ENCODE measurements at places on chromosomes 5 and 9.

DNA sequence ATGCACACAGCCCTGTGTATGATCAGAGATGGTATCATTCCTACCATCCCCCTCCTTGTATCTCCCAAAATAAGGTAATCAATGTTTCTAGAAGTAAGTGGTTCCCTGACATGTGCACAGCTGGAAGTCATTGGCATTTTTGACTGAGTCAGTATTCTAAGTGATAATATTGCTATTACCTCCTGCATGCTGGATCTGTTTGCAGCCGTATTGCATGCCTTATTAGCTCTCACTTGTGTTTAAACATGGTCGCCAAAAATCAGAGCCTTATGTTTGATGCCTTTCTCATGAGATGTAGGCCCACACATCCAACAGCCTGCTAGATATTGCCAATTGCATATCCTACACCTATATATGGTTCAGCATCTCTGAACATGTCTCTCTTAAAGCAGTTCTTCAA lies 254.3 kb downstream of the CDH12 start:
- H3K4me3 ChIP-seq = no peak overlapping the region
- H3K4me1 ChIP-seq = no peaks in the 10 kb centered on the region
- no peak for DNase-seq
- no peak overlapping the region for H3K27ac ChIP-seq

DNA sequence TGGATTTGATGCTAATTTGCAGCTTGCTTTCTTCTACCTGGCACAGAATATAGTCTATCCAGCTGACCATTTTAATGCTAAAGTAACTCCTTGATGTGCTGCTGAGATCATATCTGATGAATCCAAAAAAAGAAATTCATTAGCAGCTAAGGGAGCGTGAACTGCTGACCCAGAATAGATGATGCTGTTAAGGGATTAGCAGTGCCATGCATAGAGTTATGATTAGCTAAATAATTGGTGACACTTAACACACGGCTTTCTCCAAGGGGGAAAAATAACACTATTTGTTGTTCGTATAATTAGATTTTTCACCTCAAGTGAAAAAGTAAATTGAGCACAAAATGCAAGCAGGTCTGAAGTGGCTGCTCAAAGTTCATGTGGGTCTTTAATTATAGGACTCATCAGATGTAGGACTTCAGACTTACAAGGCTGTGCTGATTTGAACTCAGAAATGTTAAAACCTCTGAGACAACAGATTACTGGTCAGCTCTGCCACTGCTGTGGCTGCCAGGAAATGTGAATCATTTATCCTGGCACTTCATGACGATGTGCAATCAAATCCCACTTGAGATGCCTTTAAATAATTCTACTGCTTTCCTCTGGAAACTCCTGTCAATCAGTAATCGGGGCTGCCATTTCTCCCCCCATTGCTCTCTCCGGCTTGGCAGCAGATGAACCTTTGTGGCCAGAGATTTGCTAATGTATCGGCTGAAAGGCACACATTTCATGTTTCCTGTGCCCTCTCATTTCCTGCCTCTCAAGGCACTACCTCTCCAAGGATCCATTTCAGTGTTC lies 291.6 kb upstream of the C9orf72 start:
- no peak overlapping the region for H3K27ac ChIP-seq
- H3K36me3 ChIP-seq = no peaks in the 10 kb centered on the region
- no peak overlapping the region for H3K4me3 ChIP-seq

GRCh38 chr5:122145906-122146305 lies 16.6 kb downstream of the ZNF474 start:
- H3K27ac ChIP-seq = no peak overlapping the region
- DNase-seq = no peak
- H3K27me3 ChIP-seq = no peaks in the 10 kb centered on the region
- no peaks in the 10 kb centered on the region for H3K36me3 ChIP-seq
- H3K4me1 ChIP-seq = no peaks in the 10 kb centered on the region

- DNase-seq = no peak
- H3K4me3 ChIP-seq = no peak overlapping the region
- no peak overlapping the region for H3K27ac ChIP-seq
Observed at GRCh38 chr9:107838766-107839165, 349.2 kb upstream of the KLF4 start.

GRCh38 chr5:8714198-8714597 lies 831.7 kb downstream of the SEMA5A start:
- no peak for DNase-seq
- H3K36me3 ChIP-seq = no peaks in the 10 kb centered on the region
- no peak overlapping the region for H3K4me3 ChIP-seq
- H3K4me1 ChIP-seq = no peaks in the 10 kb centered on the region
- H3K27ac ChIP-seq = no peak overlapping the region

DNA sequence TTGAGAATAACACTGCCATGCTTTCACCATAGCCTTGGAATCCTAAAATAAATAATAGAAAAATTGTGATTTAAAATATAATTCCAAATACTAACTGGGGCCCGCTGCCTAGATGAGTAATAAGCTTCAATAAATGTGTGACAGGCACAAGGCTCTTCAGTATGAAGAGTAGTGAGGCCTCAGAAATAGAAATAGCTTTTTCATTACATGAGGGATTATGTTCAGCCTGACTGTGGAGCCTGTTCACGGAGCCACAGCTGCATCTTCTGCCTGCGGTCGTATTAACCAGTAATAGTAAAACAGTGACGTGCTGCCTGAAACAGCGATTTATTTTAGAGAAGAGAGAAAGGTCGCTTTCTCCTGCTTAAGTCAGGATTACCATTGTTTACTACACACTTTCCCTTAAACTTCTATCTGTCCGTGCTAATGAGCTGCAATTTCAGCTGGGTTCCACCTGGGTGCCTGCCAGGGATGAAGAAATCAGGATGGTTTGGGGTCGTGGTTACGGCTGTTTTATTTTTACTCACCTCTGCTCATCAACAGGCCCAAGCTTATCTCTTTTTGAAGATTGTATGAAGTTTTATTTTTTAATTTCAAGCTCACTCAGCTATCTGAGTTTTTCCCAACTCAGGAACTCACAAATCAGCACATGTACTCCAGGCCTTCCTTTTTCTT lies 284.9 kb upstream of the WWC1 start:
- DNase-seq = no peak
- H3K36me3 ChIP-seq = no peaks in the 10 kb centered on the region
- H3K4me3 ChIP-seq = no peak overlapping the region
- no peaks in the 10 kb centered on the region for H3K27me3 ChIP-seq
- no peaks in the 10 kb centered on the region for H3K4me1 ChIP-seq
- H3K27ac ChIP-seq = no peak overlapping the region

GRCh38 chr5:148312153-148312552 lies at the start of gene SPINK7:
Gene SPINK7, plus strand, starts transcription at chr5:148312423. Its CDS starts 61 bp downstream, at chr5:148312484.
- H3K4me1 ChIP-seq = no peaks in the 10 kb centered on the region
- H3K4me3 ChIP-seq = no peak within 1 kb of the TSS
- no peak for DNase-seq
- H3K36me3 ChIP-seq = no peaks in the 10 kb centered on the region
- H3K27me3 ChIP-seq = no peaks in the 10 kb centered on the region

DNA sequence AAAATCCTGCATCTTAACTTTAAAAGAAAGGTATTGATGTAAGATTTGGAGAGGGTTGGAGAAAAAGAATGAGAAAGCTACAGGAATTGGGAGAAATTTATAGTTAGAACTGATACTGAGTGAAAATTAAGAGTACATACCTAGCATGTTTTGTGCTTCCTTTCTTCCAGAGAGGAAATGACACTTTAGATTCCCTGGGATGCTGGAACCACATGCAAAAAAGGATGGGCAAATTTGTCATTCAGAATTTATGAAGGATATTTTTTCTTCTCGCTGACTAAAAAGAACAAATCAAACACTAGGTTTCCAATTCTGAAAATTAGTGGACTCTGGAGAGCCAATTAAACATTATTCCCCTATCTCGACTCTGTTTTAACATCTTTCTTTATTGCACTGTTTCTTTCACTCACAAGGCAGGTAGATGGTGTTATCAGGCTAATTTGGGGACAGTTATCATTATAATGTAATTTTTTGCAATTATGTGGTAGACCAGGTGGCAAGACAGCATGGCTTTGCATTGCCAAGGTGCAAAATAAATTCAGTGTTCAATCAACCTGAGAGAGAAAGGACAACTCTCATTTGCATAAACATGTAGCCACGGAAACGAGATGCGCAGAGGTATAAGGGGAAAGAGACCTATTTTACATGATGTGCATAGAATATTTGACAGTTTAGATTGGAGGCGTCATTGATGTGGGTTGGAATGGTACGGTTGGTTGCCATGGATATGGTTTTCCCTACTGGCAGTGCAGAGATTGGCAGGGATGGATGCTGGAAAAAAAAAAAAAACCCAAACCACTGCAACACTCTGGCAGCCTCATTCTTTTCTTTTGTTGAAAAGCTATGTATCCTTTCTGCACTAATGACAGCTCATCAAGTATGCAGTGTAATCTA lies 320.4 kb upstream of the CCNH start:
- H3K27ac ChIP-seq = no peak overlapping the region
- H3K36me3 ChIP-seq = no peaks in the 10 kb centered on the region
- H3K27me3 ChIP-seq = no peaks in the 10 kb centered on the region
- H3K4me3 ChIP-seq = no peak overlapping the region
- H3K4me1 ChIP-seq = no peaks in the 10 kb centered on the region
- no peak for DNase-seq

DNA sequence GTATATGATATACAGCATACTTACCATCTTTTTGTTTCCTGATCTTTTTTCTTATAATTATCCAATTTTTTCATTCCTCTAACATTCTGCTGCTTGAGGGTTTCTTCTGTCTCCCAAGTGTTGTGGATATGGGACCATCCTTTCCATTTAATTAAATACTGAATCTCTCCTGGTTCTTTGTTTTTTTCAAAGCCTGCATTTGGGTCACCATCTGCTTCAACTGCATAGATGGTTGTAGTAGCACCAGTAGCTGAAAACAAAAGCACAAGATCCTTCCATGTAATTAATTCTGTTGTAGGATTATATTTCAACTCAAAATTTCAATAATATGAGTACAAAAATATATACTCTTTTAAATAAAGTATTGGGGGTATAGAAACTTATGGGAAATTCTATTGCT lies 29.4 kb downstream of the CHD1 start:
- H3K27ac ChIP-seq = no peak overlapping the region
- no peak for DNase-seq
- H3K4me3 ChIP-seq = no peak overlapping the region
- peaks cover 62% of the 10 kb centered on the region for H3K36me3 ChIP-seq
- no peaks in the 10 kb centered on the region for H3K4me1 ChIP-seq
- no peaks in the 10 kb centered on the region for H3K27me3 ChIP-seq

- H3K4me3 ChIP-seq = no peak within 1 kb of the TSS
- peaks cover 4% of the 10 kb centered on the region for H3K27me3 ChIP-seq
- no peaks in the 10 kb centered on the region for H3K36me3 ChIP-seq
- no peak for DNase-seq
- H3K4me1 ChIP-seq = no peaks in the 10 kb centered on the region
- no peak within 1 kb of the TSS for H3K27ac ChIP-seq
Observed at GRCh38 chr5:150189728-150190502, at the start of gene SLC6A7. Gene SLC6A7, plus strand, starts transcription at chr5:150190062. Its CDS starts 266 bp downstream, at chr5:150190328.

DNA sequence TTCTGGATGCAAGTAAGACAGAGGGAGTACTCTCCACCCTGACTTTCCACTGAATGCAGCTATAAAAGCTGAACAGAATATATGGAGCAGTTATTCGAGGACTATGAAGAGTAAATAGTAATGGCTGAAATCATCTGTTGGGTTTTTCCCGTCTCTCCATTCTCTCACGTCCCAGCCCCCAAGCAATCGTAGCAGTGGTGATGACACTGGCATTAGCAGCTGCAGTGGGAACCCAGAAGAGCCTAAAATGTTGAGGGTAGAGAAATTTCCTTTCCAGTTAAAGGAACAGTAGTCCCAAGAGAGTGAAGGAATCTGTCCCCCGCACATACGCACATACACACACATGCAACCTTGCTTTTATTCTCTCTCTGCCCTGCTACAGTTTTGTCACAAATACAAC lies 33.2 kb downstream of the MED27 start:
- H3K4me3 ChIP-seq = no peak overlapping the region
- DNase-seq = no peak
- no peak overlapping the region for H3K27ac ChIP-seq

DNA sequence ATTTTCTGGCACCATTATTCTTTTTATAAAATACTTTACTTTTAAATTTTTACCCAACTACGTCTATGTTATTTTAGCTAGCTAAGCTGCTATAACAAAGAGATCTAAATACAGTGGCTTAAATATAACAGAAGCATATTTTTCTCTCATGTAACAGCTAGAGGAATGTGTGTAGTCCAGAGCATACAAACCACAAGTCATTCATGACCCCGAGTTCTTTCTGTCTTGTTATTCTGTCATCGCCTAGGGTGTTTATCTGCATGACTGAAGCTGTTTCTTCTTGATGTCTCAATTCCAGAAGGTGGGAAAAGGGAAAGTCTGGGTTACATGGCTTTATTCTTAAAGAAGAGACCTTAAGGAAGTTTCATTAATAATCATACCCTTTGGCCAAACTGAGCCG lies 136.9 kb upstream of the RFX3 start:
- H3K27me3 ChIP-seq = no peaks in the 10 kb centered on the region
- no peak overlapping the region for H3K27ac ChIP-seq
- no peaks in the 10 kb centered on the region for H3K36me3 ChIP-seq
- DNase-seq = no peak
- H3K4me3 ChIP-seq = no peak overlapping the region

- peaks cover 3% of the 10 kb centered on the region for H3K27me3 ChIP-seq
- no peak overlapping the region for H3K27ac ChIP-seq
- H3K36me3 ChIP-seq = no peaks in the 10 kb centered on the region
- H3K4me3 ChIP-seq = no peak overlapping the region
- DNase-seq = no peak
Observed at GRCh38 chr9:14326264-14326826, 12.4 kb upstream of the NFIB start.

- no peak overlapping the region for H3K4me3 ChIP-seq
- no peaks in the 10 kb centered on the region for H3K27me3 ChIP-seq
- no peak overlapping the region for H3K27ac ChIP-seq
- no peaks in the 10 kb centered on the region for H3K4me1 ChIP-seq
Observed at GRCh38 chr9:18756712-18757125, 276.3 kb downstream of the SAXO1 start.

- H3K4me1 ChIP-seq = no peaks in the 10 kb centered on the region
- H3K36me3 ChIP-seq = no peaks in the 10 kb centered on the region
- H3K27ac ChIP-seq = no peak overlapping the region
- no peak overlapping the region for H3K4me3 ChIP-seq
Observed at GRCh38 chr5:136810261-136810801, 445.0 kb upstream of the TRPC7 start.

DNA sequence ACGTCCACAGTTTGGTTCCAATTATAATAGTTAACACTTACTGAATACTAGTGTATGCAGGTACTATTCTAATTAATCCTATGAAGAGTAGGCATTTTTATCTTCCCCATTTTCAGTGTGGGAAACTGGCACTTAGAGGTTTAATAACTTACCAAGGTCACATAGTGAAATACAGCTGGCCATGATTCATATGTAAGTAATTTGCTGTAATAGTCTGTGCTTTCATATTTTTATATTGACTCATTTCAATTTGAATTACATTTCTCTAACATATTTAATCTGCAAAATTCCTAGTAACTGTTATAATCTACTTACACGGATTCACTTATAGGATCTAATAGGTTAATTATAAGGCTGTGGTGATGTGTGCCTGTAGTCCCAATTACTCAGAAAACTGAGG lies 19.4 kb downstream of the CCNH start:
- no peak overlapping the region for H3K4me3 ChIP-seq
- DNase-seq = no peak
- no peaks in the 10 kb centered on the region for H3K27me3 ChIP-seq
- no peak overlapping the region for H3K27ac ChIP-seq
